Effector memory CD4-positive, alpha-beta T cell (primary cell): ENCODE measurements at places on chromosomes 4 and X.

DNA sequence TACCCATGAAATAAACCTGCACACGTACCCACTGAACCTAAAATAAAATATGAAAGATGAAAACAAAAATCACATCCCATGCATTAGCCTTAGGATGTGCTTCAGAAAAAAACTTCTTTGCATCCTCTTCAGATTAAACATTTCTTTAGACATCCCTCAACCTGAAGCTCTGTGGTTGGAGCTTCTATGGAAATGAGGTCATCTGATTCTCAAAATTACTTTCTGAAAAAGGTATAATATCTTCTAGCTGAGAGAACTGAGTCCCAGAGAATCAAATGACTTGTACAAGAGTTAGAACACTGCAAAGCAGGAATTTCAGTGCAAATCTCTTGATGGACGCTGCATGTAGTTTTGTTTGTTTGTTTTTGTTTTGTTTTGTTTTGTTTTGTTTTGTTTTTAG, 19.1 kb upstream of the ANTXR2 start:
- H3K4me3 ChIP-seq, result no peak overlapping the region
- no peaks in the 10 kb centered on the region for H3K4me1 ChIP-seq
- H3K36me3 ChIP-seq, result no peaks in the 10 kb centered on the region
- no peaks in the 10 kb centered on the region for H3K27me3 ChIP-seq
- no peak overlapping the region for H3K27ac ChIP-seq
- no peak for DNase-seq

- H3K4me3 ChIP-seq, result no peak overlapping the region
- H3K4me1 ChIP-seq, result no peaks in the 10 kb centered on the region
- no peaks in the 10 kb centered on the region for H3K27me3 ChIP-seq
- H3K27ac ChIP-seq, result no peak overlapping the region
- no peaks in the 10 kb centered on the region for H3K36me3 ChIP-seq
These were observed 117.8 kb upstream of the DKK2 start for GRCh38 chr4:107153956-107154355.

- H3K36me3 ChIP-seq, result no peaks in the 10 kb centered on the region
- no peaks in the 10 kb centered on the region for H3K27me3 ChIP-seq
- no peak overlapping the region for H3K27ac ChIP-seq
- H3K4me1 ChIP-seq, result no peaks in the 10 kb centered on the region
- no peak for DNase-seq
These were observed 53.5 kb downstream of the PAGE2 start for GRCh38 chrX:55142206-55142918.

GRCh38 chrX:19628011-19628575, 112.8 kb upstream of the MAP3K15 start:
- no peaks in the 10 kb centered on the region for H3K27me3 ChIP-seq
- H3K4me3 ChIP-seq, result no peak overlapping the region
- peaks cover 16% of the 10 kb centered on the region for H3K4me1 ChIP-seq
- peak overlapping the region; percentile 42 for H3K27ac ChIP-seq

DNA sequence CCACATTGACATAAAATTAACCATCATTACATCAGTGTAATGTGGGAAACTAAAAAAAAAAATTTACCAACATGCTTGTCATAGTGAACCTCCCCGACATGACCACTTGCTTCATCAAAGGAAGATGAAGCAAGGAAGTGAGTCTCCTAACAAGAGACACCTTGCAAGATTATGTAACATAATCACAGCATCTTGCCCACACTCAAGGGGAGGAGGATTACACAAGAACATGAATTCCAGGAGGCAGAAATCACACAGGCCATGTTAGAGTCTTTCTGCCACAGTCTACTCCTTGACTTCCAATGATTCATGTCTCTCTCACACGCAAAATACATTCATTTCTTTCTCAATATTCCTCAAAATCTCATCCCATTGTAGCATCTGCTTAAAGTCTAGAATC, 93.3 kb downstream of the AKAP4 start:
- H3K4me1 ChIP-seq, result no peaks in the 10 kb centered on the region
- no peaks in the 10 kb centered on the region for H3K36me3 ChIP-seq
- DNase-seq, result no peak
- H3K4me3 ChIP-seq, result no peak overlapping the region

GRCh38 chr4:183241721-183242151, 78.3 kb downstream of the CLDN22 start:
- no peaks in the 10 kb centered on the region for H3K36me3 ChIP-seq
- DNase-seq, result no peak
- no peak overlapping the region for H3K4me3 ChIP-seq

DNA sequence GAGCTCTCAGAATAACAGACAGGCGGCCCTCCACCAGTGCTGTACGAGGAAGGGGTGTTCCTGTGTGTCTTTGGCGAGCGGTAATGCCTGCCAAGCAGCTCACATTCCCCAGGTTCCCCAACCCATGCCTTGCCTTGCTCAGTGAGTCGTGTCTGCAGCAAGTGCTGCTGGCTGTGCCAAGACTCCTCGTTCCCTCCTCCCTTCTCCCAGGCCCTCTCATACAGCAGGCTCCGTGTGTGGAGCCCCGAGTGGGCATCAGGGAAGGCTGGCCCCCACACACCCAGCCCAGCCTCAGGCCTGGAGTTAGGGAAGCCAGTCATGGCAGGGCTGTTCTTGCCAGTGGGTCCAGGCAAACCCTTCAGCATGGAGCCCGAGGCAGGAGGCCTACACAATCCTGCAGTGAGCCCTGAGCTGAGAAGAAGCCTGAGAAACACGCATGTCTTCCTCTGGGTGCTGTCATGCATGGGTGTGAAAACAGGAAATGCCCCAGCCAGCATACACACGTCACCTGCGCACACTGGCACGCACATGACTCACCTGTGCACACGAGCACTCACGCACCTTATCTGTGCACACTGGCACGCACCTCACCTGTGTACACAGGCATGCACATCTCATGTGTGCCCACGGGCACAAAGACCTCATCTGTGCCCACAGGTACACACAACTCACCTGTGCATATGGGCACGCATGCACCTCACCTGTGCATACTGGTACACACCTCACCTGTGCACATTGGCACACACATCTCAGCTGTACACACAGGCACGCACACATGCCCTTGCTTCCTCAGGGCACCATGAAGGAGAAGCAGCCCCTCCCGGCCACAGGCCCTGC, 238.7 kb downstream of the DHRSX start:
- H3K36me3 ChIP-seq, result peaks cover 12% of the 10 kb centered on the region
- H3K27ac ChIP-seq, result no peak overlapping the region
- DNase-seq, result no peak
- no peaks in the 10 kb centered on the region for H3K27me3 ChIP-seq
- no peaks in the 10 kb centered on the region for H3K4me1 ChIP-seq
- H3K4me3 ChIP-seq, result no peak overlapping the region

- DNase-seq, result no peak
- H3K27me3 ChIP-seq, result no peaks in the 10 kb centered on the region
- no peak overlapping the region for H3K4me3 ChIP-seq
These were observed 87.3 kb downstream of the STPG2 start for GRCh38 chr4:98055800-98056501.

GRCh38 chrX:108313669-108314068, 124.6 kb downstream of the COL4A6 start:
- no peaks in the 10 kb centered on the region for H3K4me1 ChIP-seq
- no peaks in the 10 kb centered on the region for H3K36me3 ChIP-seq

DNA sequence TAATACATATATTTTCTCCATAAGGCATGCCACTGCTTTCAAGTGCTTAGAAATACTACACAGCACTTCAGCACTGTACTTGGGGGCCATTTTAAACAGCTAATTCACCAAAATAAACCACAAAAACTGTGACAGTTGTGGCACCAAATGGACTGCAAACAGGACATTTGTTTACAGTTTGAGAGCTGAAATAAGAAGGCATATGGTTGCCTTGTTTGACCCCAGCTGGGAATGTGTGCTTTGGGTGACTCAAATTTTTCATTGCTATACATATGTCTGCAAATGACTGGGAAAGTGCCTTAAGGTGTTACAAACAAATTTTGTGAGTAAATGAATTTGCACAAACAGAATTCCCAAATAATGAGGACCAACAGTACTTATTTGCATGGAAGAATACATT, 124.2 kb downstream of the BANK1 start:
- DNase-seq, result no peak
- H3K27ac ChIP-seq, result no peak overlapping the region
- no peaks in the 10 kb centered on the region for H3K27me3 ChIP-seq
- no peaks in the 10 kb centered on the region for H3K36me3 ChIP-seq
- H3K4me3 ChIP-seq, result no peak overlapping the region
- H3K4me1 ChIP-seq, result no peaks in the 10 kb centered on the region

DNA sequence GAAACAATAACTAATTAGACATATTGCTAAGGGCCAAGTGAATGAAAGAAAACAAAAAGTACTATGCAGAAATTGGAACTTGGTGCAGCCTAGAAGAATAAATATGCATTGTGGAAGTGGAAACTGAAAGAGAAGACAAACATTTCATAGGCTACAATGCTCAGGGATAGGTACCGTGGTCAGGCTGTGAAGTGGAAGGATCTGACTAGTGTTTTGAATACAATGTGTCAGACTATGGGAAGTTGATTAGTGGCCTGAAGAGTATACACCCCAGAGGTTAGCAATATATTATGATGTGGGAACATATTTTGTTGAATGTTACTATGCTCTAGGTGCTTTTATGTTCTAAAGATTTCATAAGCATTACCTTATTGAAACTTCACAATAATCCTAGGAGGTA, 36.8 kb downstream of the GPRIN3 start:
- H3K36me3 ChIP-seq, result peaks cover 8% of the 10 kb centered on the region
- H3K27me3 ChIP-seq, result no peaks in the 10 kb centered on the region
- H3K4me1 ChIP-seq, result peaks cover 6% of the 10 kb centered on the region
- no peak for DNase-seq
- H3K27ac ChIP-seq, result no peak overlapping the region

- DNase-seq, result no peak
- H3K27ac ChIP-seq, result peak overlapping the region; percentile 84
- no peaks in the 10 kb centered on the region for H3K36me3 ChIP-seq
- H3K4me3 ChIP-seq, result peak overlapping the region; percentile 70
- H3K27me3 ChIP-seq, result no peaks in the 10 kb centered on the region
- peaks cover 12% of the 10 kb centered on the region for H3K4me1 ChIP-seq
These were observed 3.6 kb downstream of the MID1IP1 start for GRCh38 chrX:38804682-38805431.

- H3K4me3 ChIP-seq, result no peak overlapping the region
- no peak for DNase-seq
- H3K36me3 ChIP-seq, result no peaks in the 10 kb centered on the region
- no peaks in the 10 kb centered on the region for H3K27me3 ChIP-seq
- H3K4me1 ChIP-seq, result no peaks in the 10 kb centered on the region
These were observed 2.2 kb downstream of the MAPK10 start for GRCh38 chr4:86357608-86358007.

GRCh38 chrX:9824554-9824953, 38.3 kb downstream of the SHROOM2 start:
- H3K4me1 ChIP-seq, result no peaks in the 10 kb centered on the region
- H3K4me3 ChIP-seq, result no peak overlapping the region
- no peak overlapping the region for H3K27ac ChIP-seq
- no peaks in the 10 kb centered on the region for H3K36me3 ChIP-seq

- H3K27ac ChIP-seq, result no peak overlapping the region
- no peak for DNase-seq
- no peaks in the 10 kb centered on the region for H3K27me3 ChIP-seq
- no peaks in the 10 kb centered on the region for H3K36me3 ChIP-seq
- no peaks in the 10 kb centered on the region for H3K4me1 ChIP-seq
These were observed 418.7 kb upstream of the INTU start for GRCh38 chr4:127214016-127214415.

- H3K36me3 ChIP-seq, result no peaks in the 10 kb centered on the region
- H3K27ac ChIP-seq, result no peak overlapping the region
- no peaks in the 10 kb centered on the region for H3K4me1 ChIP-seq
- no peaks in the 10 kb centered on the region for H3K27me3 ChIP-seq
- H3K4me3 ChIP-seq, result no peak overlapping the region
- no peak for DNase-seq
These were observed 59.8 kb downstream of the ZNF711 start for GRCh38 chrX:85303544-85303943.

DNA sequence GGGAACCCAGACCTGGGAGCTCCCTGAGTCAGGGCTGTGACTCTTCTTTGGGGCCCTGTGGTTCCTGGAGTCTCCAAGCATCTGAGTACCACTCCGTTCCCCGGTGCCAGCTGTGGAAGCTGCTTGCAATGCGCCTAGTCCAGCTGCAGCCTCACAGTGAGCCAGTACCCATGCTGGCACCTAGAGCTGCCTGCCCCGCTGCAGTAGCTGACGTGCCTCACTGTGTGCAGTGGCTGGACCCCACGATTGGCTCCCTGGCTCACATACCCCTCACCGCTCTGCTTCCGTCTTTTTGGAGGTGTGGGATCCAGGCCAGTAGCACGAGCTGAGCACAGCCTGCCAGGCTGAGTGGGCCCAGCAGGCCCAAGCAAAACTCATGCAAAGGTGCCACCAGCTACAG, 32.1 kb upstream of the PAGE1 start:
- no peak for DNase-seq
- no peaks in the 10 kb centered on the region for H3K4me1 ChIP-seq
- no peaks in the 10 kb centered on the region for H3K27me3 ChIP-seq
- no peak overlapping the region for H3K27ac ChIP-seq

DNA sequence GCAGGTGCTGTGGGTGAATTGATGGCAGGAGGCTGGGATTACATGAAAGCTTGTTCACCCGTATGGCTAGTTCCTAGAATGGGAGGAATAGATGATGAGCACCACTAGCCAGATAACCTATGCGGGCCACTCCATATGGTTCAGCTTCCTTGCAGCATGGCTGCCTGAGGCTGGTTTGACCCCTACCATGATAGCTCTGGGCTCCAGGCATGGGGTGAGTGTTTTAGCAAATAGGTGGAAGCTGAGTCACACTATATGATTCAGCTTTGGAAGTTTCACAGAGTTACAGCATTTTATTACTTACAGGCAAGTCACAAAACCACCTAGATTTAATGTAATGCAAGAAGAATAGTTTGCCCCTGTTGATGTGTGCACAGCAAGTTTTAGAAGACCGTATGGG, 603.2 kb downstream of the STIM2 start:
- H3K36me3 ChIP-seq, result no peaks in the 10 kb centered on the region
- no peak overlapping the region for H3K27ac ChIP-seq
- H3K27me3 ChIP-seq, result no peaks in the 10 kb centered on the region
- H3K4me3 ChIP-seq, result no peak overlapping the region
- H3K4me1 ChIP-seq, result no peaks in the 10 kb centered on the region
- no peak for DNase-seq

GRCh38 chrX:22339459-22339858, 66.7 kb downstream of the CBLL2 start:
- no peaks in the 10 kb centered on the region for H3K36me3 ChIP-seq
- no peak for DNase-seq
- H3K4me1 ChIP-seq, result no peaks in the 10 kb centered on the region
- no peak overlapping the region for H3K4me3 ChIP-seq
- no peaks in the 10 kb centered on the region for H3K27me3 ChIP-seq
